ENCODE measurements at places on chromosomes 2 and 18. TPM values are rescaled to one million over a fixed set of nuclear protein-coding genes. Genes with fewer than 3 reads are reported as not detected.

The NGEF gene
- total RNA-seq = 1.9 TPM

The GRHL1 gene
- 0.28 TPM for total RNA-seq

The MTLN gene
- 57.5 TPM for total RNA-seq

The ADD2 gene
- total RNA-seq = 0.28 TPM

The GKN2 gene
- total RNA-seq = not detected

The SLC19A3 gene
- 0.19 TPM for total RNA-seq

The CPLX4 gene
- not detected for total RNA-seq

The RAPGEF4 gene
- 9.6 TPM for total RNA-seq

The NOL4 gene
- total RNA-seq = 0.38 TPM

The VAPA gene
- 307 TPM for total RNA-seq

The PLB1 gene
- total RNA-seq = 0.96 TPM

The WDFY1 gene
- 159 TPM for total RNA-seq

The NTSR2 gene
- not detected for total RNA-seq

The CENPA gene
- total RNA-seq = 17.4 TPM

The ACTR2 gene
- total RNA-seq = 77.5 TPM

The SPP2 gene
- not detected for total RNA-seq

The TUBB8B gene
- total RNA-seq = not detected

The LYPD1 gene
- 32.1 TPM for total RNA-seq

The DYNAP gene
- total RNA-seq = not detected

The MCEE gene
- 16.5 TPM for total RNA-seq

The PHLPP1 gene
- 4.6 TPM for total RNA-seq

The PLEK gene
- under 0.01 TPM for total RNA-seq

The INPP5D gene
- total RNA-seq = under 0.01 TPM

The SERPINB3 gene
- total RNA-seq = not detected

The KYNU gene
- total RNA-seq = 2.8 TPM

The PROKR1 gene
- not detected for total RNA-seq

The PFN4 gene
- 0.28 TPM for total RNA-seq

The EML6 gene
- total RNA-seq = 0.58 TPM

The EPG5 gene
- total RNA-seq = 58.5 TPM

The MAPK4 gene
- not detected for total RNA-seq

The PSTPIP2 gene
- 10.0 TPM for total RNA-seq

The ALPP gene
- not detected for total RNA-seq

The RSAD2 gene
- 0.85 TPM for total RNA-seq

The ILKAP gene
- 18.0 TPM for total RNA-seq

The CGREF1 gene
- total RNA-seq = 14.9 TPM

The MOCOS gene
- 2.9 TPM for total RNA-seq

The TMEM178A gene
- total RNA-seq = 1.1 TPM
